ENCODE measurements at places on chromosomes 6 and 20. TPM values are rescaled to one million over a fixed set of nuclear protein-coding genes. Genes with fewer than 3 reads are reported as not detected.

ACTL10 gene
- total RNA-seq, result 3.6 TPM

FOXA2 gene
- total RNA-seq, result not detected

TSPYL1 gene
- total RNA-seq, result 118 TPM

PRR18 gene
- 0.23 TPM for total RNA-seq

MICB gene
- 2.9 TPM for total RNA-seq

C20orf202 gene
- 1.2 TPM for total RNA-seq

TTBK1 gene
- not detected for total RNA-seq

CRYBG1 gene
- total RNA-seq, result 107 TPM

SEL1L2 gene
- total RNA-seq, result 0.52 TPM

ELOVL2 gene
- total RNA-seq, result 0.31 TPM

NFYA gene
- 33.2 TPM for total RNA-seq

CENPQ gene
- 3.5 TPM for total RNA-seq

C6orf52 gene
- total RNA-seq, result 1.8 TPM

PSORS1C2 gene
- not detected for total RNA-seq

NR2E1 gene
- 0.18 TPM for total RNA-seq

BPI gene
- total RNA-seq, result not detected

GHRH gene
- total RNA-seq, result not detected

TRIM10 gene
- total RNA-seq, result not detected
